ENCODE measurements at places on chromosomes 11 and 22.

GRCh38 chr11:334264-334994, 13.8 kb upstream of the IFITM3 start:
- DNase-seq = no peak

DNA sequence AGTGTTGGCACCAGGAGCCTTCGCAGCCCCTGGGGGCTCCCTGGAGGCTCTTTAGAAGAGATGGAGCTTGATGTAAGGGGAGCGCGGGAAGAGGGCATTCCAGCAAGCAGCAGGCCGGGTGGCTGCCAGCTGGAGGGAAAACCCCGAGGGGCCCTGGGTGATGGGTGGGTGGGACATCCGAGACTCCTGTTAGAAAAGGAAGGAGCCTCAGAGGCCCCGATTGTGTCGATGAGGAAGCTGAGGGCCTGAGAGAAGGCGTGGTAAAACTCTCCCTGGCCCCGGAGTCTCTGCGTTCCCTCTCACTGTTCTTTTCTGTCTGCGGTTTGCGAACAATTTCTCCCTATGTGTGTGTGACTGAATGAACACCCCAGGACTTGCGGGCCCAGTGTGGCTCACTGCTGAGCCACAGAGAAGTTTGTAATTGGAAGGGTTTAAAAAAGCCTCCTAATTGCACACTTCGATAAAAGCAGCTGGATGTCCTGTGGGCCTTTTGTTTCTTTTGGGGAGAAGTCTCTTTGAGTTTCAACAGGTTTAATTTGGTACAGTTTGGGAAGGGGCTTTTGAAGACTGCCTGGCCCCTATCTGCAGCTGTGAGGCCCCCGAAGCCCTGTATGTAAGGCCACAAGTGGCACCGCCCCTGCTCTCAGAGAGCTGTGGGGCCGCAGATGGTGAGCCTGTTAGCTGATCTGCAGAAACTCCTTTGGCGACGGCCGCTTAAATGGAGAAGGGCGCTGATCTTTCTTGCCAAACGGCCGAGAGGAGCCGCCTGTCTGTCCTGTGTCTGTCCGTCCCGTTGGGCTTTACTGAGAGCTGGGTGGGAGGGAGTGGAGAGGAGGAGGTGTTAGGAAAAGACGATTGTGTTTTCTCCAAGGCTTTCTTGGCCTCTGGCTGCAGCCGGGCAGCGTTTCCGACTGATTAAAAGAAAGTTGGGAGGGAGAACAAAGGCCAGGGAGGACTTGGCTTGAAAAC, 2.0 kb downstream of the FBLN1 start:
- no peak for DNase-seq

GRCh38 chr11:120978701-120979100, 45.2 kb upstream of the TBCEL start:
- DNase-seq = no peak

GRCh38 chr11:86861810-86862209, 61.5 kb downstream of the PRSS23 start:
- DNase-seq = no peak

DNA sequence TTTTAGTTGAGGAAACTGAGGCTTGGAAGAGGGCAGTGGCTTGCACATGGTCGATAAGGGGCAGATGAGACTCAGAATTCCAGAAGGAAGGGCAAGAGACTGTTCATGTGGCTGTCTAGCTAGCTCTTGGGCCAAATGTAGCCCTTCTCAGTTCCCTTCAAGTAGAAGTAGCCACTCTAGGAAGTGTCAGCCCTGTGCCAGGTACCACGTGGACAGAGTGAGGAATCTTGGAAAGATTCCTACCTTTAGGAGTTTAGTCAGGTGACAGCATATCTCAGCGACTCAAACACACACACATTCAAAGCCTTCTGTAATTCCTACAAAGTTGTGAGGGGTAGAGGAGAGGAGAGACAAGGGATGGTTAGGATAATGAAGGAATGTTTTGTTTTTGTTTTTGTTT, 18.3 kb downstream of the PIK3IP1 start:
- no peak for DNase-seq

GRCh38 chr11:93735627-93736026, 5.7 kb downstream of the TAF1D start:
- DNase-seq = no peak

DNA sequence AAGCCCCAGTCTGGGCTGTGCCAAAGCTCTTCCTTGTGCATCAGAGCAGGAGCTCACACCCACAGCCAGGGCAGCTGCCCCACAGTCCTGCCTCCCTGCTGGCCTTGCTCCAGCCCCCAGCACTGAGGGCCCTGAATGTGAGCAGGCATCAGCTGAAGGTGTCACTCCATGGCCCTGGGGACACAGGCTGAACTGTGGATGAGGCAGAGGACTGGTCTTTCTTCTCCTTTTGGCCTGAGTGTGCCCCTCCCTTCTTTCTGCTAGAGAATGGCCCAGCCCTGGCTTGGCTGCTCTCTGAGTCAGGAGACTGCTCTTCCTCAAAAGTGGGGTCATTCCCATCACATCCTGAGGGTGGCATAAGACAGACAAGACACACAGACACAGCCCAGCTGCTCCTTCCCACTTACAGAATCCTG, 16.2 kb downstream of the OTOG start:
- DNase-seq = peak; percentile 10

GRCh38 chr11:64687643-64688533, 35.1 kb downstream of the NRXN2 start:
- no peak for DNase-seq

DNA sequence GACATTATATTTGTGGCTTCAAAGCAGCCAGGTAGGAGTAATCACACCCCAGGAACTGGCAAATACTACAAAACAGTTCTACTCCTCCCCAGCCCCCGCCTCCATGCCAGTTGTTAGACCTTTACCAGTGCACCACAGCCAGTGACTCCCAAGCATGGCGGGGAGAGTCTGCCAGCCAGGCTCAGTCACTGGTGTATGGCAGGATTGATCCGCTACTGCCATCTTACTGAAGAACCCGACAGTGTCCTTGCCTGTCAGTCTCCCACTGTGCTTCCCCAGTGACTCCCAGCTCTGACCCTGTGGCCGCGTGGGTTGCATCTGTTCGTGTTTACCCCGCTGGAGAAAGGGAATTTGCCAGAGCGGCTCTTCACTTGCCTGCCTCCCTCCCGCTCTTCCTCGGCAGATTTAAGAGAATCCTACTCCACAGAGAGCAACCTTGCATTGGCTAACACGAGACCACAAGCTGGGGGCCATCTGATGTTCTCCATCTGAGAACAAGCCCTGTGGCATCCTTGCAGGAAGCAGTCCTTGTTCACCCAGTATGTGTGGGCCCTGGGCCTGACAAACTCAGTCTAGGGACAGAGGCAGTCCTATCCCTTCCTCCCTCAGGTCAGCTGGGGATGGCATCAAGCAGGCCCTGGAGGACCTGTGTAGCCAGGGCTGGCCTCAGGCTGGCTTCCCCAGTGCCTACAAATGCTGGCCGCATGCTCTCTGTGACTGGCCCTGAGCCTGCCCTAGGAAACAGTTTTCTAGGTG, 33.1 kb downstream of the GNAZ start:
- DNase-seq = no peak

DNA sequence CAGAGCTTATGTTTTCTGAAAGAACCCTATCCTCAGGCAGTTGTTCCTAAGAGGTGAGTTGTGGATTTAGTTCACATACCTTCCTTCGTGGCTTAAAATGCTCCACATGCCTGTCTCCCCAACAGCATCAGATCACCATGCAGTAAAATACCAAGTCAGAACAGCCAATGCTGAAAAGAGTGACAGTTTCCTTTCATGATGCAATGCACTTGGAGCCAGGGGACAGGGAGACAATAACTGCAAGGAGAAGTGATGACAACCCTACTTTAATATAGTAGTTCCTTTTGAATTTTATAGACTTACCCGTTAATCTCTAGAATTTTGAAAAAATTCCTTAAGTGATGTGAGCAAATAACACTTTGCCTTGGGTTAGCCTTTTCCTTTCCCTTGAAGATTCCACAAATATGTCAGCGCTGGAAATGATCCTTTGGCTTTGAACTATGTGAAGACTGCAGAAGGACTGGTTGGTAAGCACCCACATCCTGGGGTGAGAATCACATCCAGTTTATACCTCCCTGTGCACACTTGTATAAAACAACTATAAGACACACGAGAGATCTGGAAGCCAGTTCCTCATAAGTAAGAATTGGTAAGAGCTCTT, 71.2 kb downstream of the PIWIL4 start:
- no peak for DNase-seq

DNA sequence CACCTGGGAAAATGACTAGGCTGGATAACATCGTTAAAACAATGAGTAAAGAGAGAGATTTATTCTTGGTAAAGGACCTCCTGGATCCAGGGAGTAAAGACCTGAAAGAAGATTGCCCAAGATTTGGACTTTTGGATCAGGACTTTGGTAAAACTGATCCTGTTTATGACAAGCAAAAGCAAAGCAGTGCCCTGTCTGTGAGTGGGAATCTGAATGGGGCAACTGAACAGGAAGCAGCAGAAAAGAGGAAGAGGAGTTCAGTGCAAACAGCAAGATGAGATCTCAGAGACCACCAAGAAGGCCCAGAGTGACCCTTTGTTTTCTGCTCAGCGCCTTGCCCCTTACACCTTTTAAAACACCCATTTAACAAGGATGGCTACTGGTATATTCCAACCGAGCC, 122.0 kb downstream of the VPREB1 start:
- no peak for DNase-seq
